Stimulated activated CD4-positive, alpha-beta T cell treated with anti-CD3 and anti-CD28 coated beads, Interleukin-4, amount 100 ng/mL, for 48 hours (primary cell): ENCODE measurements at places on chromosomes 12 and 14.
A peak's percentile ranks its signal among the peaks of the same experiment; 100 is the strongest.

- DNase-seq: no peak
Measured at GRCh38 chr12:65649126-65649525, 175.2 kb upstream of the HMGA2 start.

- DNase-seq: no peak
Measured at GRCh38 chr12:121392325-121392716, 7.6 kb upstream of the RNF34 start.

DNA sequence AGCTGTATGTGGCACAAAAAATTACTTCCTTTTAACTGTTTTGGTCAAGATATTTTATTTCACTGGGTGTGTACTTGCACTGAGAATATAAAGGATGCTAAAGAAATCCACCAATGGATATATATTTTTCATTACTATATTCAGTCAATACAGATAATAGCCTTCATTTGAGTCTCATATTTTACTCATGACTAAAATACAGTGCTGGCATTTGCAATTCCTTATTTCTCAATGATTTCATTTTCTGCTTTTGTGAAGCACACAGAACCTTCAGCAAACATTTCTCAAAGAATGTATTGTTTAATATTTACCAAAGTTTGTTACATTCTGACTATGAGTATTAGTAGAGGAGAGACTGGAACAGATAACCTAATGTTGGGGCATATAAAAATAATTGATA, 93.2 kb upstream of the SOX5 start:
- no peak for DNase-seq

GRCh38 chr12:132456944-132457495, 32.9 kb upstream of the FBRSL1 start:
- no peak for DNase-seq

DNA sequence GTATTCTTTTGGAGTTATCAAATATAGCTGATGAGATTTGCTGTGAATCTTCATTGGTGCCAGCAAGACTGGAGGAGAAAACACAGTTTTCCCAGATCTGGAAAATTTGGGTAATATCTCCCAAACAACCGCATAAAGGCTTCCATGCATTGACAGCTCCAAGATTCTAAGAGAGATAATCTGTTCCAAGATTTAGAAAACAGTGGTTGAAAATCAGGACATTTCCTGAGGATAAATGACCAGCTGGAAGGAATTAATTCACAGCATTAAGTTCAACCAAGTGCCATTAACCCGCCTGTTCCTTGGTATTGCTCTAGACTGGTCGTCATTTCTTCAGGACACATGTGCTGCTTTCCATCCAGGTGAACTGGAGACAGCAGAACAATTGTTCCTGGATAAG, 147.9 kb upstream of the PRICKLE1 start:
- DNase-seq: no peak

DNA sequence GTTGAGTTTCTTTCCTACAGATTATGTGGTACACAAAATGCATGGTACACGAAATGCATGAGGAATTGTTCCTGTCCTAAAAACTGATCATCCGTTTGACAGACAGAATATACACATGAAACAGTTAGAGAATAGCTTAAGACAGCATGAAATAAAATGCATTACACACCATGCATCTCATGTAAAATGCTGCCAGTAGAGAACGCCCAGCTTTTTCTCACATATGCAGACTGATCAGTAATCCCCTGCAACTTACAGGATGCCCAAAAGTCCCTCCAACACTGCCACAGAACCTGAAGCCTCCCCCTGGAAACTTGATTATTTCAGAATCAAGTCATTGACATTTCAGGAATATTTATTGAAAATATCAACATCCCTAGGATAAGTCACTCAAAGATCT, 24.0 kb downstream of the IFNG start:
- no peak for DNase-seq

DNA sequence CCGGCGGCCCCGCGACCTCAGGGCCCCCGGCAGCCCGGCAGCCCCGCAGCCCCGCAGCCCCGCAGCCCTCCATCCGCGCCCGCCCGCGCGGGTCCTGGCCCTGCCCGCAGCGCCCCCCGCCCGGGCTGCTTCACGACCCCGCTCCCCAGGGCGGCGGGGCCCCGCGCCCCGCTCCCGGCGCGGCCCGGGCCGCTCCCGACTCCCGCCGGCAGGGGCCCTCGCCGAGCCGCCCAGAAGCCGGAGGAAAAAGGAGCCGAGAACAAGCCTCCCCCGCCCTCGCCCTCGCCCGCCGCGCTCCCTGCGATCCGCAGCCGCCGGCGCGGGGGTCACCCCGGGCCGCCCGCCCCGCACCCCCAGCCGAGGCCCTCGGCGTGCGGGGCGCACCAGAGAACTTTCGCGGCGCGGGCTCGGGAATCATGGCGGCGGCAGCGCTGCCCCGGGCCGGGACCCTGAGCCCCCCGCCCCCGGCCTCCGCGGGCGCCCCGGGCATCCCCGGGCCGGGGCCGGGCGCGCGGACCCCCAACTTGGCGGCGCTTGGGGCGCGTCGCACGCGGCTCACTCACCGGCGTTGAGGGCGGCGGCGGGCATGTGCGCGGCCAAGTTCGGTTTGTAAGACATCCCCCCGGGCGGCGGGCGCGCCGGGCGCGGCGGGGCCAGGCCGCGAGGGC, 521 bp downstream of the CDK2AP1 start:
- DNase-seq: peak; percentile 69

DNA sequence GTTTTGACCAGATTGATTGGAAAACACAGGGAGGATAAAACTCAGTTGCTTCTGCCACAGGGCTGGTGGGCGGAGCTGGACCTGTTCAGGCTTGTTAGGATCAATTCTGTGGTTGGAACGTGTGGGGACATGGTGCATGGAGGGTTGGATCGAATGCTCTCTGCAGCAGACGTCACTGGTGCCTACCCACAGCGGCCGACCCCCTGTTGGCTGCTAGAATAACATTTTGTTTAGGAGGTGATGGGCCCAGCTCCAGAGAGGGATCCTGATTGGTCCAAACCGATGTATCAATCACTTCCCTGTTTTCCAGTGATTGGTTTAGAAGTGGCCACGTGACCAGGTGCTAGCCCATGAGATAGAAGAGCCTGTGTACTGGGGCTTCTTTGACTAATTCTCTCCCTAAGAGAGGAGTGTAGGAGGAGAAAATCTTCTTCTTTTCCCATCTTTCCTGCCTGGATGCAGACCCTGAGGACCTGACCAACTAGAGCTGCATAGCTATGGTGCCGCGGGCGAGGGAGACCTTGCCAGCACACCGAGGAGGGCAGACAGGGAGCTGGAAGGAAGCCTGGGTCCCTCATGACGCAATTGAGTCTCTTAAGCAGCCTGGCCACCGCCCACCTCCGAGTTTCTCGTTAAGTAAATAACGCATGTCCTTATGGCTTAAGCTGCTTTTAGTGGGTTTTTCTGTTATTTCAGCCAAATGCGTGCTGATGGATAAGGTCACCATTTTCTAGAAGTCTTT, 163.5 kb downstream of the AACS start:
- no peak for DNase-seq

DNA sequence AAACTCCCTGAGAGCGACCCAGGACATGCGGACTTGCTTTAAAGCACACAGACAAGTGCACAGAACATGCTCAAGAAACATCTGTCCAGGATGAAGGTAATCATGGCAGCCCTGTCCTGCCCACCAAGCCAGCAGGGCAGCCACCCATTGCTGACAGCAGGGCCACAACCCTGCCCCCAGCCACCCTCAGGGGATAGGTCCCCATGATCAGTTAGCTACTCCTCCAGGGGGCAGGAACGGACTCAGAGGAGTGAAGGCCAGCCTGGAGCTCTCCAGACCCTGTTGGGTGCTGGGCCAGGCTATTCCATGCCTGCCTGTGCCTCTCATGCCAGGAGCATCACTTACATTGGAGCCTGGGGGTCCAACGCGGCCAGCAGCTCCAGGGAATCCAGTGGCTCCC, 15.8 kb downstream of the TMEM106C start:
- DNase-seq: no peak

DNA sequence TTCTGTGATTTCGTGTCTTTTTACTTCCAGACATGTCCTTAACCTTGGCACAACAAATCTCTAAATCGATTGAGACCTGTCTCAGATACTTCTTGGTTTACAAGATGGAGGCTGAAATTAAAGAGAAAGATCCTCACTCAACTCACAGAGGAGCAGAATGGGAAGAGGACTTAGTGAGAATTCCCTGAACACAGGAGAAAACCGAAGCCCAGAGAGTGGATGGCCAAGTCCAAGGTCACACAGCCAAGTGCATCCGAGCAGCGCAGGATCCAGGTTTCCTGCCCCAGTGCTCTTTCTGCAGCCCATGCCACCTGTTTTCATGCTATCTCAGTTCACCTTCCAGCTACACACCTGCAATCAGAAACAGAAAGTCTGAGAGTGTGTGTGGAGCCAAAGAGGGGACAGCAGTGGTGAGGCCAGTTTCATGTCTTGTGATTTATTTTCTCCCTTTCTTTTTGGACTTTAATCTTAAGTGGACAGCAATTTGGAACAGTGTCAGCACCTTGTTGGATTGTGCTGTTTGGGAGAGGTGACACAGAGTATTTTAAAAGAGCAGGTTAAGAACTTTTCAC, 22.9 kb upstream of the TCL1B start:
- DNase-seq: no peak

GRCh38 chr12:13170892-13171490, 25.5 kb upstream of the EMP1 start:
- no peak for DNase-seq

- DNase-seq: no peak
Measured at GRCh38 chr14:31806249-31806648, 245.0 kb downstream of the NUBPL start.

GRCh38 chr12:96980991-96981414, 73.9 kb downstream of the NEDD1 start:
- DNase-seq: no peak

DNA sequence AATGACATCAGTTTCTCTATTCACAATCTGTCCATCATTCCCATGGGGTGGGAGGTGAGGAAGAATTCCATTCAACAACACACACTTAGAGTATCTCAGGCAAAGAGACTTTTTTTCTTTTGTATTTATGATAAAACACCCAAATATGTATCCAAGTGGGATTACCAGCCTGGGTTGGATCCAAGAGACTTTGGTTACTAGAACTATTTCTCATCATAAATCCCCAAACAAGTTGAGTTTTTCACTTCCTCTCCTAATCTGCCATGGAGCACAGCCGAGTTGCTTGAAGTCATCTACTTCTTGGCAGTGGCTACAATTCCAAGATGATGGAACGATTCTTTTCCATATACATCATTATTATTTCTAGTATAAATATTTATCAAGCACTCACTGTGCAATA, 209.2 kb upstream of the HMGA2 start:
- DNase-seq: no peak
